NB4 (cell line): ENCODE measurements at places on chromosomes 3 and 15.

- no peak for DNase-seq
Measured at GRCh38 chr15:68411343-68411675, 20.7 kb downstream of the ITGA11 start.

DNA sequence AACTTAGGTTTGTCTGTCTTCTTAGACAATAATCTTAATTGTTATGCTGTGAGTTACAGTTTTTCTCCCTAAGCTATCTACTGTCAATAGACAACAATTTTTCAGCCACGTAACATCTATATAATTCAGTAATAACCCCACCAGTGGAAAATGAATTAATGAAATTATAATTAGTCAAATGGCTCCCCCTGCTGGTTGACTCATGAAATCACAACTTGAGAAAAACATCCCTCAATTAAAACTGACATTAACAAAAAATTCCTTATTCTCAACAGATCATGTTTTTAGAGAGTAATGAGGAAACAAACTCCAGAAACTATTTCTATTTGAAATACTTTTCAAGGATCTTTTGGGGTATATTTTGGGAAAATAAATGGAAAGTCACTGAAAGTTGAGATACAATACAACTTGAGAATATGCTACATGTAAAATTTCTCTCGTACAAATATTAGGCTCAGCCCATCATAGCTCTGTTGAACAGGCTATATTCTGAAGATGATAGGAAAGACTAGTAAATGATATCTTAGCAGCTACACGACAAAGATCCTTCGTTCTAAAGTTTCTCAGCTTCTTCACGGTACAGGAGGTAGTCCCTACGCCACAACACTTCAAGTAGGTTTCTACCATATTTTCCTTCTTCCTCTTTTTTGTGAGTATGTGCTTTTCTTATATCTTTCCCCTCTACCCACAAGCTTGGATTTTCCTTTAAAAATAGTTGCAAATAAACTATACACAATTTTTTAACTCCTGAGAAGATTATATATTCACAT lies 20.7 kb downstream of the PPP1R2 start:
- peak; percentile 60 for DNase-seq

GRCh38 chr3:154254527-154254926 lies 69.8 kb downstream of the DHX36 start:
- DNase-seq = no peak

GRCh38 chr3:156311930-156312329 lies 191.6 kb downstream of the KCNAB1 start:
- DNase-seq = no peak

DNA sequence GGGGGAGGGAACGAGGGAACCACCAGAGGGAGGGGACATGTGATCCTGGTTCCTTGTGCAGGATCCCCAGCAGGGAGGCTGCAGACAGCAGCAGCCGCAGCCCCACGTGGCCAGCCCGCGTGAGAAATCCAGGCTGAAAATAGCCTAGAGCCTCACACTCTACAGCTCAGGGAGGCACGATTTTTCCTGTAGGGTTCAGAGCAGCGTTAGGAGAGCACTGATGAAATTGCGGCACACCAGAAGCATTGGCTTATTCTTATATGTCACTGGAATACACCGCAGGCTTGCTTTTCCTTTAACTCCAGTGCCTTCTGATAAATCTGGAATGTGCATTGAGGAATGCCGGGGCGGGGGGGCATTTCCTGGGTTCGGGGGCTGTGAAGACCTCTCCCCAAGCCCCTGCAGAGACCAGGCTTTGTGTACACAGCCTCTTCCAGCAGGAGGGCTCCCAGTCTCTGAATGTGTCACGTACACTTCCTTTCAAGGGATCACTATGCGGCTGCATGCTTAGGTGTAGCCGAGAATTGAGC lies 193.0 kb downstream of the ATP10A start:
- no peak for DNase-seq

DNA sequence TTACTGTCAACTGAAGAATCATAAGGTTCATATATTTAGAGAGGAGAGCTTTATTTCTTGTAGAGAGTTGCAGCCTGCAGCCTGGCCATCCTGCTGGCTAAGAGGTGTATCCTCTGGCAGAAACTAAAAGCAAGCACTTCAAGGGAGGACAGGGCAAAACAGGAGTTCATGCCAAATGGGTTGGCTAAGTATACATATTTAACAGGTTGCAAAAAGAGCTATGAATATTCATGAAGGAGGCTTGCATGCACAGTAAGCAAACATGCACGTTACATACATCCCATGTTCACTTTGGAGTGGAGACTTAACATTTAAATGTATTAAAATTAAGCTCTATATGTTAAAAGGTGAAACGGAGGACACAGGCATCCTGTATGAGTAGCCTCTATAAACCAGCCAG lies 354.4 kb downstream of the ERC2 start:
- DNase-seq = no peak

- no peak for DNase-seq
Measured at GRCh38 chr3:194527726-194528125, 40.9 kb upstream of the ATP13A3 start.

- no peak for DNase-seq
Measured at GRCh38 chr3:28322464-28322863, 26.1 kb upstream of the ZCWPW2 start.

- no peak for DNase-seq
Measured at GRCh38 chr3:8458711-8459110, 42.9 kb upstream of the LMCD1 start.

DNA sequence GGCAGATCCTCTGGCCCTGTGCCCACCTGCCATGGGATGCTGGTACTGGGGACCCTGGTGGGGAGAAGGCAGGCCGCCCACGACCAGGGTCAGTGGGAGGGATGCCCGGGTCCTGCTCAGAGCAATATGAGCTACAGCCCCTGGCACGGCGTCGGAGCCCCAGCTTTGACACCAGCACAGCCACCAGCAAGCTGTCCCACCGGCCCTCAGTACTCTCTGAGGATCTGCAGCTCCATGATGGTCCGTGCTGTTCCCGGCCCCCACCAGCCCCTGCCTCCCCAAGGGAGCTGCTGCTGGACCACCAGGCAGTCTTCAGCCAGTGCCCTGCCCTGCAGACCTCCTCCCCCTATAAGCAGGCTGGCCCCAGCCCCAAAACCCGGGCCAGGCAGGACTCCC lies 11.5 kb downstream of the DISP2 start:
- no peak for DNase-seq

GRCh38 chr15:89820666-89821611 lies 6.3 kb upstream of the ANPEP start:
- DNase-seq = peak; percentile 93

- DNase-seq = no peak
Measured at GRCh38 chr3:61783993-61784718, 222.8 kb downstream of the PTPRG start.

DNA sequence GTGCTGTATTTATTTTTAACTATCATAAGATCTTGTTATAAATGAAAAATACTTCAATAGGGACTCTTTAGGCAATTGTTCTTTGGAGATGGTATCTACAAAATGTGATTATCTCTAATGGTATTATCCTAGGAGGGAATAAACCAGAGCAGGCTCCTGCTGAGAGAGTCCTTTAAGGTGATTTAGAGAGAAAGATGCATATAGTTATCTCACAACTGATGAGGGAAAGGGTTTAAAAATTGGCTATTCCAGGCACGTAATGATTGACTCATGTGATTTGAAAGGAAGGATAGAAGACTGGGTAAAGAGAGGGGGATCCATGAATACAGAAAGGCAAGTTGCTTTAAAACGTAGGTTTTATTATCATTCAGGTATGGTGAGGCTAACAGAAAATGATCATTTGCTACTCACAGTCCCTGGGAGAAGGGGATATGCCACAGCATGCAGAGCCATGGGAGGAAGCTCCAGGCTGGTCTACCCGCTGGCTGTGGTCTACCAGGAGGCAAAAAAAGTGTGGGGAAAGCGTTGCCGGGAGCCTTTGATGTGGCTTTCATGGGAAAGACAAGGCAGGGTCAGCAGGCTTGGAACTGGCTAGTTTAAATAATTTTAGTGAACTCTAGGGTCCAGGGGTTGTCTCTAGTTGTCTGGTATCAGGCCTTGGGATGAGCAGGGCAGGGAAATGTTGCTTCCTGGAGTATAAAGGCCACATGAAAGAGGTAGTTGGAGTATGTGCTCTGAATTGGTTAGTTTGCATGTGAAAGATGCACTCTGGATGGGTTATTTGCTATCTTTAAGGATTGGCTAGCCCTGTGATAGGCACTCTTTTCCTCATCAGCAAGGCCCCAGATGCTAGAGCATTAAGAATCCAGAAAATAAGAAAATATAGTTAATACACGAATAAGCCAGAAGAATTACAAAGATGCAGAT lies 798.4 kb upstream of the GRM7 start:
- no peak for DNase-seq

- no peak for DNase-seq
Measured at GRCh38 chr3:100173961-100174360, 59.7 kb upstream of the FILIP1L start.

GRCh38 chr3:117102426-117102825 lies 392.8 kb downstream of the TUSC7 start:
- DNase-seq = no peak

DNA sequence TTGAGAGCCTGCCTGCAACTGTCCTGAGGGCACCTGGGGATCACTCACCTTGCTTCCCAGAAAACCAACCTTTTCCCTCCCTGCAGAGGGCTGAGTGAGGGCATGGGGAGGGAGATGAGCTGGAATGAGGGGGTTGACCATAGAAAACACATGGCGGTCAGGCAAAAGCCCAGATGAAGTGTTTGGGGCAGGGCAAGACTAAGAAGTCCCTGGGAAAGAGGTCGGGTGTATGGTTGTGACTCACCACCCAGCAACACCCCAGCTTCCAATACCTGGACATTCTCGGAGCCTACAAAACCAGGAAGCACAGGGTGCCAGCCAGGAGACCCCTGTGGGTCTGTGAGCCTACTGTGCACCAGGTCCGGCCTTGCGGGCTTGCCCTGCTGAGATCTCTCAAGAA lies 95.3 kb upstream of the ATP2B2 start:
- DNase-seq = no peak

GRCh38 chr15:94704421-94704820 lies 473.1 kb downstream of the MCTP2 start:
- no peak for DNase-seq

DNA sequence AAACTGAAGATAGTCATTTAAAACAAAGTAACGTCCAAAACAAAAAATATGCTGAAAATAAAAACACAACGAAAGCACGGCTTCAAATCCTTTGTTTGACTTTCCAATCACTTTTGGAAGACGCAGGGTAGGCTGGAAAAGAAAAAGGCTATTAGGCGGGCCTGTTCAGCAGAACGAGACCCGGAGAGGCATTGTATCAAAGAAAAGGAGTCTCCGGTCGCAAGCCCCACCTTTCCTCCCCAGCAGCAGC lies 691 bp downstream of the SENP7 start:
- DNase-seq = no peak

- DNase-seq = peak; percentile 38
Measured at GRCh38 chr3:187013159-187013716, 82.9 kb downstream of the ST6GAL1 start.

GRCh38 chr3:30696403-30696819 lies 90.0 kb downstream of the TGFBR2 start:
- DNase-seq = no peak

DNA sequence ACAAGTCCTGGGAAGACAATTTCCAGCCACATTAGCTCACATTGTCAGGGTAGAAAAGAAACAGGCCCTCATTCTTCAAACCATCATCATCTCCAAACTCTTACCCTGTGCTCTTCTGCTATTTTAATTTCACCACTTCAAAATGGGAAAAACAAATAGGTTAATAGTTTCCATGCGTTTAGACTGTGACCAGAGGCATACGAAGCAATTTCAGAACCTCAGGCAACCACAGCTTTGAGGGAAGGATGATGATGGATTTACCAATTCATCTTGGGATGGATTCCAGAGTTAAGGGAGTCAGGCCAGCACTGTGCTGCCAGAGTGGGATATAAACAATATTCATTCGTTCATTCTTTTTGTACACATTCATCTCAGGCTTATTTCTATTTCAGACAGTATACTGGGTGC lies 307.8 kb upstream of the TPRG1 start:
- DNase-seq = no peak

DNA sequence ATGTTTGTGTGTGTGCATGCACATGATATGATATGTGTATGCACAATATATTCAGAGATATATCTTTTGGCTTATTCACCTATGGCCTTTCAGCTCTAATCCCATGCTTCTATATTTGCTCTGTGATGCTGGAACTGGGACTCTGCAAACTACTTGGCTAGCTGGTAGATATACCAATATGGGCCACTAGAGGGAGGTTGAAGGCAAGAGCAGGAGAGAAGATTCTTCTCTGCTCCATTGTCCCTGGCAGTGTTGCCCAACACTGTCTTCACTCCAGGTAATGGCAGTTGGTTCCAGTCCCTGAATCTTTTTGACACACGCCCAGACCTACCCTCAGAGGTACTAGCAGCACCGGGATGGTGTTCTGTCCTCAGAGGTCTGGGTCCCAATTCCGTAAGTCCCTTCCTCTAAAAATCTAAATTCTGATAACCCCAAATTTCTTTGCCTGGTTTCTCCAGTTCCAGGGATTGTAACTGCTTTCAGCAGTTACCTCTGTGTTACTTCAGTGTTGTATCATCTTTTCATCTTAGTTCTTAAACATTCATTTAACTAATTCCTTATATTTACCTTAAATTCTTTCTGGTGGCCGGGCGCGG lies 44.7 kb downstream of the GTPBP8 start:
- peak; percentile 68 for DNase-seq

- DNase-seq = no peak
Measured at GRCh38 chr15:96053031-96053780, 277.3 kb upstream of the NR2F2 start.

DNA sequence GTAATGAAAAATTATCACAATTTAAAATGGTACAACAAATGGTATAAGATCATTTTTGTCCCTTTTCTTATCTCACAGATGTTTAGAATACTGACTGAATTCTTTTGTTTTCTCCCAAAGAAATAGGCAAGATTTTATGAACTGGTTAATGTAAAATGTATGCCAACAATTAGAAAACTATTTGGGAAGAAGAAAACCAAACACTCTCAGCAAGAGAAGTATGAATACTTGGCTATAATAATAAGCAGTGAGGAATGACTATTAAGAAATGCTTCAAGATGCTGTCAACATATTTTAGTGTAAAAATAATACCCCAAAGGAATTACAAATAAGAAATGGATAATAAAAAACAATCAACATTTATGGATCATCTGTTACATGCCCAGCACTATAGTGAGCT lies 18.5 kb downstream of the SHQ1 start:
- no peak for DNase-seq

GRCh38 chr15:53462651-53463050 lies 296.8 kb downstream of the WDR72 start:
- no peak for DNase-seq
